ENCODE measurements at places on chromosomes 2 and 18.
A peak's percentile ranks its signal among the peaks of the same experiment; 100 is the strongest.

GRCh38 chr2:26273501-26273900, 28.8 kb downstream of the HADHB start:
- DNase-seq = no peak

- peak; percentile 39 for DNase-seq
These were observed 173.1 kb upstream of the STON1 start for GRCh38 chr2:48356701-48357325.

GRCh38 chr2:15681089-15681885, 89.6 kb downstream of the DDX1 start:
- DNase-seq = no peak

DNA sequence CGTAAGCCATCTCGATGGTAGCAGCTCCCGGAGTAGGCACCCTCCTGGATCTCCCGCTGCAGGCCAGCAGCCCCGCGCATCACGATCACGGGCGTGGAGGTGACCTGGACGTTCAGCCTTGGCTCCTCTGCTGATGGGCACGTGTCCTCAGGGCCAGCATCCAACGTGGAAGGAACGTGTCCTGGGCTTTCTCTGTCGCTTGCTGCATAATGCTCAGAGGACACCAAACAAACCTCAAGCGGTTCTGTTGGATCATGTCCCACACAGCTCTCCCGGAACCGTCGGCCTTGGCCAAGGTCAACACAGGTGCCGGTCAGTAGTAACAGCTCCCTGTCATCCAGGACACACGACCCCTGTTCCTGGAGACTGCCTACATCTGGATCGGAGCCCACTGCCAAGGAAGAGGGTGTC, 23.1 kb downstream of the PASK start:
- DNase-seq = no peak

DNA sequence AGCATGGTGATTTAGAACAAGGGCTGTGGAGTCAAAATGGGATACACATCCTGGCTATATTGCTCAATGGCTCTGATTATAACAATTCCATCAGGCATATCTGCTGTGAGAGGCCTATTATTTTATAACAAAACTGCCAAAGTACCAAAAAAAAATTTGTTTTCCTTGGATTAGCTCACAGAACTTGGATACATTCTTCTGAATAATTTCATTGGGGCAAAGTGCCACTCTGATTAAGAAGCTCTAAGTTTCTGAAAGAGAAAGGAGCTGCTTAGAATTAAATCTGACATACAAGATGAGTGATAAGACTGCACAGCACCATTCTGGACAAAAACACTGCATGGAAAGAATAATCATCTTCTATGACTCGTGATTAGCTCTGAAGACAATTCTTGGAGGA, 85.7 kb downstream of the SMC6 start:
- DNase-seq = no peak

- no peak for DNase-seq
These were observed 33.2 kb upstream of the YES1 start for GRCh38 chr18:845152-845819.

DNA sequence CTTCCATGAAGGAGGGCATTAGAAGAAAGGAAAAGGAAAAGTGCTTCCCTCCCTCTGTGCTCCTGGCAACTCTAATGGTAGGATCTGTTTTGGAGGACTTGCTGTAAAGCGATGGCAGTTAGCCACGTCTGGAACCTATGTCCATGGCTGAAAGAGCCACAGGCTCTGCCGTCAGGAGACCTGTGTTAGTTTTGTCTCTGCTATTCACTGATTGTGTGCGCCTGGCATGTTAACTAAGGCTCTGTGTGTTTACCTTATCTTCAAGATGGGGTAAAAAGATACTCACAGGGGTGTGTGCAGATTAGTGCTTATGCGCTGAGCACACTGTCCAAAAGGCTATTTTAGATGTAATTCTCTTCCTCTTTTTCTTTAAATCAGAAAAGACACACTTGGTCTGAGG, 109.8 kb upstream of the LTBP1 start:
- no peak for DNase-seq

DNA sequence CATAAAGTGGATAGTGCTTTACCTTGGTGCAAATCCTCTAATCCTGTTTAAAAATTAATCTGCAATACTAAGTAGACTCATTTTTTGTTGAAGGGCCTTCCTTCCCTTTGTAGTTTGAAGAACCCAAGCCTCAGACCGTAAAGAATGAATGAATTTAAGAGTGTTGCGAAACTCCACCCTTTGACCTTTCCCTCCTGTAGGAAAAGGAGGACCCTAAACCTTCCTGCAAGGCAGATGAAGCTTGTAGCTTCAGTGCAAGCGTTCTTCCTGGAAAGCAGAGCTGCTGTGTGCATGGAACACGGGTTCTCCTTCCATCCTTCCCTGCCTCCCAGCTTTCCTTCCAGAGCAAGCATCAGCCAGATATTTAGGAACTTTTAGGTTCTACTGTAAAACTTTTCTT, 1.7 kb downstream of the IMPA2 start:
- no peak for DNase-seq

- no peak for DNase-seq
These were observed 173.8 kb downstream of the SEPTIN10 start for GRCh38 chr2:109439986-109440385.

DNA sequence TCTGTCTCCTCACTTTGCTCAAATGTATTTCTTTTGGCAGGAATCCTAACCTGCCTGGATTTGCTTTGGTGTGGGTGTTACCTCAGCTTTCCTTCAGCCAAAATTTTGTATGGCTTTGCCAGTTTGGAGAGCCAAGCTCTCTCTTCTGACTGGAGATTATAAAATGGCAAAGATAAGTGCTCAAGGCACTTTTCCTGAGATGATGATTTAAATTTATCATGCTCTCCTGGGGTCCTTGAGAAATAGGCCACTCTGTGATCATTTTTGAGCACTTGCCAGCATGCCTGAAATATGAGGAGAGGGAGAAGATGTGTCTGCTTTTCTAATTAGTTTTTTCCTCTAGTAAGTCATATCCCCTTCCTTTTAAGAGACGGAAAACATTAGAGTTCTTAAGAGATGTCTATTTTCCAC, 683.0 kb downstream of the SLC4A3 start:
- no peak for DNase-seq

DNA sequence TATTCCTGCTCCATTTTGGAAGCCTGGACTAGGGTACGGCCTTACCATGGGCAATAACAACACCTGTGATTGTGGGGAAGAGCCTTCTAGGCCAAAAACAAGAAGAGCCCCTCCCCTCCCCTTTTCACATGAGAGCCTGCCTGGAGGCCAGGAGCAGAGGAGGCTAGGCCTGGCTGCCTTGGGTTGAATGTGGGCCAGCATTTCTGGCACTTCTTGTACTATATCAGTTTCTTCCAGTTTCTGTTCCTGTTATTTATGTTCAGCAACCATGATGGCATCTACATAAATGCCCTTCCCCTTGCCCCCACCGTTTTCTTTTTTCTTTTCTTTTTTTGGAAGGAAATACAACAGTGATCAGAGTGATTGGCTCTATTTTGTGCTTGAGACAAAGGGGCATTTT, 58.4 kb downstream of the KCTD18 start:
- DNase-seq = no peak

DNA sequence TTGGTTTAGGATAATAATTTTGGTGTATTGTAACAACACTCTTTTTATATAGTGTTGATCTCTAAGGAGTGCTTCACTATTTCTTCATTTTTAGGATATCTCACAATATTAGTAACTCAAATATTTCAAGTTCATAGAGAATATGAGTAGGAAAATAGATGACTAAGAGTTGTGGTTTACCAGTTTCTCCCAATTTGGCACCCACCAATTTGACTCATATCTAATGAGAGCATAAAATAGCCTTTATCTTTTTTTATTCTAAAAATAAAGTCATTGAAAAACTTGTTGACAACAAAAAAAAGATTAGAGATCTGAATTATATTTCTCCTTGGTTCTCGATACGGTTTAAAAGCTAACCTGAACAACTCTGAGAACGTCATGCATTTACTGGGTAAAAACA, 204.0 kb downstream of the PARD3B start:
- no peak for DNase-seq

GRCh38 chr2:96521219-96521618, 15.3 kb upstream of the ARID5A start:
- no peak for DNase-seq

- no peak for DNase-seq
These were observed 95.9 kb downstream of the ZFP36L2 start for GRCh38 chr2:43130548-43130875.

- DNase-seq = no peak
These were observed 67.2 kb upstream of the UBXN4 start for GRCh38 chr2:135674453-135674852.

GRCh38 chr2:20302019-20302418, 48.6 kb downstream of the PUM2 start:
- DNase-seq = no peak

DNA sequence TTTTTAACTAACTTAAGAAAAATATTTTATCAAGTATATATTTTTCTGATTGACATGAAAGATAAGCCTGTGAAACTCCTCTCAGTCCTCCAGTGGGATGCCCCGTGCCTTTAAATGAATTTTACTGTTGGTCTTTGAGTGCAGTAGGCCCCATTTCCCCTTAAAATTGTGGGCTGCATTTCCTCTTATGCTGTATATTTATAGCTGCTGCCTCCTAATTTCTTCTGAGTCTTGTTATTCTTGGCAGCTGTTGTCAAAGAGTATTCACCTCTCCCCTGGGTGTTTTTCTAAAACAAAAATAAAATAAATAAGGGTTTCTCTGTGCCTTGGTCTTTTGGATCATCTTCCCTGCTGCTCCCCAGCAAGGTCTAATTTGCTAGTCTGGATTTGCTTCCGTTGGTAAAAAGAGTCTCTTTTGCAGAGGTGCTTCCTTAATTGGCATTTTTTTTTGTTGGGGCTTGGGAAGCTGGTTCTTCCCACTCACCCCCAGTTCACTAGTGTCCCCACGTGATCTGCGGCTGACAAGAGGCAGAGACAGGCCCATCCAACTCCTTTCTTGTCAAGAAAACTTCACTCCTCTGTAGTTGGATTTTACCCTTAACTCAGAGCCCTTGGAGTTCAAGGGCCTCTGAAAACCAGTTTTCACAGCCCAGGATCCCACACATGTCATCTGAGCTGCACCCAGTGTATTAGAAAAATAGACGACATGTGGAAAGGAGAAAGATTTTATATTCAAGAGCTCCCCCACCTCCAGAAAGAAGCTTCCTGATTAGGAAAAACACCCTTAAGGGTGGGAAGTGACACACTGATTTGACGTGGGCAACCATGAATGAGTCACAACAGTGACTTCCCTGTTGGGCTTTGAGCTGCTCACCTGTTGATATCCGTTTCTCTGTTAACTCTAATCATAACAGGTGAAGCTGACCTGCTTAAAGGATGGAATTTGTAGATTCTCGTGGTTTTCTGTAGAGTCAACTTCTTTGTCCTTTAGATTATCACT, 431.5 kb downstream of the DCDC2C start:
- DNase-seq = no peak

GRCh38 chr2:215692387-215693079, 256.7 kb upstream of the FN1 start:
- DNase-seq = no peak

- DNase-seq = no peak
These were observed 474.5 kb upstream of the SYT4 start for GRCh38 chr18:43751835-43752234.

GRCh38 chr2:54678719-54679118, 44.7 kb upstream of the EML6 start:
- no peak for DNase-seq

DNA sequence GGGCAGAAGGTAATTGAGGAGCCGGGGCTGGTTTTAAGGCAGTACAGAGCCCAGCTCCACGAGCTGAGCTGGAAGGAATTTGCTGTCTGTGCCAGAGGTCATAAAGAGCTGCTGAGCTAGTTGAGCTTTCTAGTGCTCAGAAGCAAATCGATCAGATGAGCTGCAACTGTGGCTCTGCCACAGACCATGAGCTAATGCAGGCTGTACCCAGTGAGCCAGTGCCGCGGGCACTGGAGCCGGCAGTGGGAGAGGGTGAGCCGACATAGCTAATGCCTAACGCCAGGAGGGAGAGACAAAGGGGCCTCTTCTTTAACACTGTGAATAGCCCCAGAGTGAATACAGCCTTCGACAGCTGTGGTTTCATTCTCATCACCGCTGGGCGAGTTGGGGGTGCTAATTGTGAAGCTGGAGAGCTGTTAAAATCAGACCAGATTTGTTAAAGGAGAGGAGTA, 410.1 kb upstream of the TCF4 start:
- DNase-seq = no peak

DNA sequence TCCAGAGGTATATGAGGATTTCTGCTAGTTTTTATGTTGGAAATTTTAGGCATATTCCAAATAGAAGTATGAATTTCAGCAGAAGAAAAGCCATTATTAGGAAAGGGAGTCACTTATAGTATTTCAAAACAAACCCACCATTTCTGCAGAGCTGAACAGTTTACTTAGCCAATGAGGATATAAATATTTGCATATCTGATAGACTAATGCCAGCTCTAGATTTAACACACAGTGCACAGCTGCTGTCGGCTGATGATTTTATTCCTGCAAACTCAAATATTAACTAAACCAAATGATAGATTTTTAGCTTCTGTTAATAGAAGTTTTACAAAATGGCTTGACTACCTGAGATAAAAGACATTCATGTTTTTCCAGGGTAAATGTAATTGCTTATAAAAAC, 375.8 kb upstream of the FANCL start:
- no peak for DNase-seq

DNA sequence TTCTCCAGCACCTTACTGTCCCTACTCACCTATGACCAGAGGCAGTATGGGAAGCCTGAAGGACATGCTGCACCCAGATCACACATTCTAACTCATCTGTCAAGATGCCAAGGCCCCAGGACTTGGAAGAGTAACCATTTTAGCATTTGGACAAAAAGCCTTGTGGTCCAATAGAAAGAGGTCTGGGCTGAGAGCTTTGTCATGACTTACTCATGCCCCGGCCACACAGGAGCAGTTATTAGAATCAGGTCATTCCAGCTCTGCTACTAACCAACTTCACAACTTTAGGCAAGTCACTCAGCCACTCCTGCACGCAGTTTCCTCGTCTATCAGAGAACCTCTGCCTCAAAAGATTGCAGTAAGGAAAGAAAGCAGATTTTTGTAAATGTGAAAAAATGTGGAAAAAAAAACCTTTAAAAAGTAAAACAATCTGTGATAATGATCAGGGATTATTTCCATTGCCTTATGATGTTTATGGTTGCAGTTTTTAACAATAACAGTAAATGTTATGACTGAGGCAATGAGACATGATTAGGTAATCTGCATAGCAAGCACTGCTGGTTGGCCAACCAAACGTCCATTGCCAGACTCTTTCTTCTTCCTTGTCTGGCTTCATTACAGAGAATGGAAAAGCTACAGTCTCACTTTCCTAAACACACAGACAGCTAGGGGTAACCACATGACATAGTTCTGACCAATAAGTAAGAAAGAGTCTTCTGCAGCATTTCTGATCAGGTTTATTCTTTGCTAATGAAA, 255.4 kb upstream of the CHAC2 start:
- no peak for DNase-seq

DNA sequence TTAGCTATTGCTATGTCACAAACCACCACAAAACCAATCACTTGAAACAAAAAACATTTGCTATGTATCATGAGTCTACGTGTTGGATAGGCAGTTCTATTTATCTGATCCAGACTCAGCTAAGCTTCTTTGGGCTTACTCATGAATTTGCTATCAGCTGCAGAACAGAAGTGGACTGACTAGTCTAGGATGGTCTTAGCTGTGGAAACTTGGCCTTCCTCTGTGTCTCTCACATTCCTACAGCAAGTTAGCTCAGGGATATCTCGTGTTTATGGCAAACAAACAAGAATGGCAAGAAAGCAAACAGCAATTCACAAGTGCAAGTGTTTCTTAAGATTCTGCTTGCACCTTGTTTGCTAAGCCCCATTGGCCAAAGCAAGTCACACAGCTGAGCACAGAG, 288.0 kb upstream of the TNP1 start:
- peak; percentile 53 for DNase-seq

GRCh38 chr18:25235401-25236042, 116.4 kb downstream of the ZNF521 start:
- no peak for DNase-seq
